ENCODE measurements at places on chromosomes 2 and 18.

- DNase-seq, result no peak
Measured at GRCh38 chr18:48472610-48473009, 63.4 kb upstream of the ZBTB7C start.

DNA sequence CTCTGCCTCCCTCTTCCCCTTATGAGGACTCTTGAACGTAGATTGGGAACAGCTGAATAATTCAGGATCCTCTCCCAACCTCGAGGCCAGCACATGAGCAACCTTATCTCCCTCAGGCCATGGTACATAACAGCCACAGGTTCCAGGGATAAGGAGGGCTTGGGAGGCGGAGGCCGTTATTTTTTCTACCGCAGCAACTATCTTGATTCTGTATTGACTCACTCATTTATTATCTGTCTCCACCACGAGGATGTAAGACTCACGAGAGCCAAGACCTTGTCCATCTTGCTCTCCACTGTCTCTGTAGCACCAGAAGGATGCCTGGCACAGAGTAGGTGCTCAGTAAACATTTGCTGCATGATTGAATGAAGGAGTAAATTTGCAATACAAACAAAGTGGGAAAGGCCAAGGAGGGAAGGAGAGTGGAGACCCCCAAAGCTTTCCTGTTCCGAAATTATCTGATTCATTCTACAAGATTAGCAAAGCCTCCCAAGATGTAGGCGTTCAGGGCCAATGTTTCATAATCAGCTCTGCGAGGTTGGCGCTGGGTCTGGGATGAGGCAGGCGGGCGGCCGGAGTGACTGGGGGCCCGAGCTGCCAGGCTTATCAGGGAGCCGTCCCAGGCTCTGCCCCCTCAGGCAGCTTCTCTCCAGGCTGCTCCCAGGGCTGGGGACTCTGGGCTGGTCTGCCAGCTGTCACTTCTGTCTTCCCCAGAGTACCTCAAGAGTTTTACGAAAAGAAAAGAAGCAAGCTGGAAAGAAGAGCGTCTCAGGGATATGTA is 31.6 kb downstream of the INPP5D start:
- no peak for DNase-seq

- no peak for DNase-seq
Measured at GRCh38 chr18:57789759-57790158, 13.4 kb downstream of the ATP8B1 start.

GRCh38 chr2:208584378-208584985 is 177.9 kb downstream of the PTH2R start:
- no peak for DNase-seq

DNA sequence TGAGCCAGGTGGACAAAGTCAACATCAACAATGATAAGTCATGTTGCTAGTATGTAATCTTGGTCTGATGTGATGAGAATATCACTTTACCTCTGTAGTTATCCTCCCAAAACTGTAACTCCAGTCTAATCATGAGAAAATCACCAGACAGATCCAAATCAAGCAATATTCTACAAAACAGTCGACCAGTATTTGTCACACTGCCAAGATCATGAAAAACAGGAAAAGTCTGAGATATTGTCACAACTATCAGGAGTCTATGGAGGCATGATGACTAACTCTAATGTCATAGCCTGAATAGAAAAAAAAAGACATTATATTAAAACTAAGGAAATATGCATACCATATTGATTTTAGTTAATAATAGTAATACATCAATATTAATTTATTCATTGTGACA is 1883.3 kb upstream of the CELF4 start:
- no peak for DNase-seq

- no peak for DNase-seq
Measured at GRCh38 chr2:3316456-3317276, 61.0 kb downstream of the EIPR1 start.

- no peak for DNase-seq
Measured at GRCh38 chr2:24792542-24792873, 683 bp downstream of the PTRHD1 start.

DNA sequence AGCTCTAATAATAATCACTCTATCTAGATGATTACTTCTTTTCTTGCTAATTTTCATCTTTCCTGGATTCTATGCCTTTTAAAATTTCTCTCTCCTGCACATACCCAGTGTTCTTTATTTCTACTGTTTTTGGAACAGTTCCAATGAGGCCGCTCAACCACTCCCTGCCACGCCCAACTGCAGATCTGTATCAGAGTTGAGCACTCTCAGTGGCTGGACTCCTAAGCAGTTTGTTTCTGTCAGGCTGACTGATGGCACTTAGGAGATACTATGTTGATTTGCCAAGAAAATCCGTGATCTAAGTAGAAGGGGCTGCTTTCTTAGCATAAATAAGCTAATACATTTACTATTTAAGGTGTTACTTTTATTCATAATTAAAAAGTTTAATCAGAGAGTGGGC is 192.8 kb downstream of the ARHGAP15 start:
- DNase-seq, result no peak

- no peak for DNase-seq
Measured at GRCh38 chr18:68391801-68392200, 323.1 kb downstream of the TMX3 start.

GRCh38 chr18:4454537-4455112 is 482 bp downstream of the DLGAP1 start:
- no peak for DNase-seq

GRCh38 chr18:43870626-43871025 is 593.3 kb upstream of the SYT4 start:
- DNase-seq, result no peak

DNA sequence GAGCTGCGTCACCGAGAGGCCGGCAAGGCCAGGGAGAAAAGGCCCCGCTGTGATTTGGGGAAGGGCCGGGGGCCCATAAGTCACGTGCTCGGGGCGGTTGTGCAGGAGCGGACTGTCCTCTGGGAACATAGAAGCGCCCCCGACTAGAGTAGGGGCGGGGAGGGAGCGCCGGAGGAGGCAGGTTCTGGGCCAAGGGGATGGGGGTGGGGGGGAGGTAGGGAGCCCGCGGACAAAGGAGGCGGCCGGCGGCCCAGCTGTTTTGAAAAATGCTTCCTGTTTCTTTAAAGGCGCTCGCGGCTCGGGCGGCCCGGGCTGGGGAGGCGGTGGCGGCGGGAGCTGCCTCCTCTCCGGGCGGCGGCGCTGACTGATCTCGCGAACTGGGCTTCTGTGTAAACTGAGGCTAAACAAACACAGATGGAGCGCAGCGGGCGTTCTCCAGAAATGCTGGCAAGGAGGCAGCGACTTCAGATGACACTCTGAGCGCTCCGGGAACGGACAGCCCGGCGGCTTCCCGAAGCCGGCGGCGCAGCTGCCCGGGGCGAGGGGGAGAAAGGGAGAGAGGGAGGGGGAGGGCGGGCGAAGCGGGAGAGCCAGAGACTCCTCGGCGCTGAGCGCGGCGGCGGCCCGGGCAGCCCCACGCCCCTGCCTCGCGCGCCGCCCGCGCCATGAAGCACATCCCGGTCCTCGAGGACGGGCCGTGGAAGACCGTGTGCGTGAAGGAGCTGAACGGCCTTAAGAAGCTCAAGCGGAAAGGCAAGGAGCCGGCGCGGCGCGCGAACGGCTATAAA is at the start of gene ATOH8:
Gene ATOH8, plus strand, starts transcription at position 467 of the 788 bp plus-strand sequence. Its CDS starts 199 bp downstream, at position 666.
- DNase-seq, result no peak

DNA sequence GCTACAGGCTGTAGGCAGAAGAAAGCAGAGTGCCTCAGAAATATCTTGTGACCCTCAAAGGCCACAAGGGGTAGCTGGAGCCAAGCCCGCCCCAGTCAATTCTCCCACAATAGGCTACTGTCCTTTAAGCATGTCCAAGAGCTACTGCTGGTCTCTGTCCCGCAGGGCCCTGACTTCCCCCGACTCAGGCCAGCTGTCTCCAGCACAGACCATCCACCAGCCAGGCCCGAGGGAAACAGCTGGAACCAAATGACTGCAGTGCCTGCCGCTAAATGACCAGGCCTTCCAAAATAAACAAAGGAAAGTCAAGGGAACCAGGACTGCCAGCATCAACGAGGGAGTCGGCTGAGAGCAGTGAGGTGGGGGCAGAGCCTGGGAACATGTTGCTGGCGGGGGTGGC is 36.7 kb downstream of the MCFD2 start:
- DNase-seq, result no peak

GRCh38 chr2:25587361-25587760 is 86.0 kb downstream of the DTNB start:
- DNase-seq, result no peak

DNA sequence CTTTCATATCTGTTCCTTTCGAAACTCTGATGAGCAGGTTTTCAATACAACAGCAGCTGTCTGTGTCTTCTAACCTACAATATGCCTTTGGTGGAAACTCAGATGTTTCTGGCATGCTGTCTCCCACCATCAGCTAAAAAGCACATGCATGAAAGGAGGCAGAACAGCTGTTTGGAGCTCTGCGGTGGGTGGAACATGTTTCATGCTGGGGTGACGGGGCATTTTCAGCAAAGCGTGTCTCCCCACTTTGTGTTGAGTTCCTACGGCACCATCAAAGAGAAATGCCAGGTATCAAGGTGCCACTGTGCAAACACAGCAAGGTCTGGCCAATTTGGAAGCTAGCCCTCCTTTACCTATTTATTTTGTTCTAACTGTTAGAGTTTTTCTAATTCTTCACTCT is 290.1 kb downstream of the CLIP4 start:
- no peak for DNase-seq

DNA sequence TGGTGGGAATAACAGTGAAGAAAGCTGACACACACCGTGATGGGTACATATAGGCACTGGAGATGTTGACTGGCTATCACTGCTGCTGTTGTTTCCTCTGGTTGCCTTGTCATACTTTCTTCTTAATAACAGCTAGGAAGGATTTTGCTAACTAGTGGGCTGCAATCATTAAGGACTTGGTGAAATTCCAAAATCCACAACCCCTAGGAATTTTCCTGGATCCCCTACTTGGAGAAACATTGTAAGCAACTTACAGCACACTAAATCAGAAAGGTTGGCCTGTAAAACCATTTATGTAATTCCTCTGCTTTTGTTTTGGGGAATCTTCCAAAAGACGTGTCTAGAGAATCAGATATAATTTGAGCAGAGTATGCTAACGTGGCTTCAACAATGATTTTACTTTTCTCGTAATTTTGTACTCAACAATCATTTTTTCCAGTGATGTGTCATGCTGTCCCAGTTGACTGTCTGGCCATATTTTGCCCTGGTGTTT is 8.0 kb upstream of the COL3A1 start:
- DNase-seq, result no peak

DNA sequence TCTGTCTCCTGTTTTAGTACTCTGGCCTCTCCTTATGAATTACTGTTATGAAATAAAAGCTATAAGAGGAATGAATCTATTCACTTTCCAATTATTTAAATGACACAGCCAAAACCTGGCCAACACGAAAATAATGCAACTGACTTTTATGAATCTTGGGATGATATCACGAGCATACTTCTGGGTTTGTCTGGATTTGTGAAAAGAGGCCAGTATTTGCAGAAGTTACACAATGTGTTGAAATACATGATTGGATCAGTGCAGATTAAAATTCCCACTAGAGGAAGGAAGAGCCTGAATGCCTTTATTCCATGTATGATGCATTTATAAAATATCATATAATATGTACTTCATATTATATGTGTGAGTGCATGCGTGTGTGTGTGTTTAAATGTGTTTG is 418.2 kb downstream of the GRB14 start:
- DNase-seq, result no peak

DNA sequence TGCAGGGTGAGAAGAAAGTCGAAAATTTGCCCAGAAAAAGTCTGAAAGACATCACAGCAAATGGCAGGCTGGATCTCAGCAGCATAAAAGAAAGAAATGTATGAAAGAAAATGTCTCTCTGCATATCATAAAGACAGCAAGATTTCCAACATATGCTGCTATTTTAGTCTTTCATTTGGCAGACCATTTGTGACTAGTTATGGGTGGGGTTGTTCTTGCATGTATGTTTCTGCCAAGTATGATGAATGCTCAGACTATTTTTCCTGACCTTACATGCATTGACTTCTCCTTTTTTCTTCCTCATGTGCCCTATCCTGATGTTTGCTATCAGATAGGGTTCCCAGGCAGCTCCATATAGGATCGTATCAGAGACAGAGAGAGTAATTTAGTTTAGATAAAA is 58.5 kb upstream of the PARD3B start:
- no peak for DNase-seq

GRCh38 chr2:126634273-126634861 is 21.6 kb upstream of the GYPC start:
- DNase-seq, result no peak

GRCh38 chr2:43877782-43878464 is 39.2 kb downstream of the ABCG8 start:
- peak; percentile 31 for DNase-seq

- DNase-seq, result no peak
Measured at GRCh38 chr2:122519821-122520611, 764.6 kb downstream of the TSN start.

- no peak for DNase-seq
Measured at GRCh38 chr2:120424274-120424796, 78.4 kb downstream of the INHBB start.

GRCh38 chr2:191866195-191866594 is 19.3 kb upstream of the CAVIN2 start:
- DNase-seq, result no peak

GRCh38 chr2:8939486-8940114 is 63.9 kb downstream of the MBOAT2 start:
- DNase-seq, result no peak

GRCh38 chr2:191703079-191703725 is 25.3 kb downstream of the NABP1 start:
- DNase-seq, result no peak

GRCh38 chr2:74199871-74200305 is 1.5 kb downstream of the MTHFD2 start:
- DNase-seq, result no peak

DNA sequence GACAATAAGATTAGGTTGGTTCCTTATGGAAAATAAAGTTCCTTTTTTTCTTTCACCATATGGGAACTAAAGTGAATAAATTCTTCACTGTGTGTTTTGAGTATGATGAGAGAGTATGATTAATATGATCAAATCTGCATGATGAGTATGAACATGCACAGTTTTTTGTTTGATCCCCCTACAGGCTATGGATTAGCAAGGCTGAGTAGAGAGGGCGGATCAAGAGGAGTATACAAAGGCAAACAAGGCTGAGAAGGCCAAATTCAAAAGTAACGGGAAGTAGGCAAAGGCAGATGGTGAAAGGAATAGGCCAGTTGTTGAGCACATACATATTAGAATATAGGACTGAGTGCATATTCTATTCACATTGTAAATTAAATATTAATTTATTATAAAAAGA is 508.2 kb downstream of the LRRTM4 start:
- DNase-seq, result no peak

- no peak for DNase-seq
Measured at GRCh38 chr18:43271593-43272432, 5.5 kb downstream of the SYT4 start.

- no peak for DNase-seq
Measured at GRCh38 chr2:201579536-201579935, 63.8 kb downstream of the TMEM237 start.

DNA sequence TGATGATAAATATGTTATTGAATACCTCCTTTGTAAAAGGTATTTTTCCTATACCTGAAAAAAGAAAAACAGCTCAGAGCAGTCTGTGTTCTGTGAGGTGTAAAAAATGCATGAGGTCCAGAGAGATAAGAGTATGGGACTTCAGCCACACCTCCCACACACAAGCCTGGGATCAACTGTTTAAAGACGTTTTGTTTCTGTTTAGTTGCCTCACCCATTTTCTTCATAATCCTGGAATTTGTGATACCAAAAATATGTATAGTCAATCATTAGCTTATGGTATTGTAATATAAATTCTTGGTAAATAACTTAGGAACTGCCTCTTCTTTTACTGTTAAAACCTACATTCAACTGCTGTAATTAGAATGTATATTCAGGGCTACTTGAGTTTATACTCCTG is 1322.9 kb upstream of the TMEFF2 start:
- DNase-seq, result no peak

Data from activated naive CD4-positive, alpha-beta T cell (primary cell).